ENCODE measurements at places on chromosomes 16 and 17. TPM values are rescaled to one million over a fixed set of nuclear protein-coding genes. Genes with fewer than 3 reads are reported as not detected.

The SERPINF2 gene
- 0.26 TPM for polyA plus RNA-seq

The TP53TG3 gene
- 2.4 TPM for polyA plus RNA-seq

The ATP1B2 gene
- 0.05 TPM for polyA plus RNA-seq

The NRN1L gene
- polyA plus RNA-seq: 0.41 TPM

DNA sequence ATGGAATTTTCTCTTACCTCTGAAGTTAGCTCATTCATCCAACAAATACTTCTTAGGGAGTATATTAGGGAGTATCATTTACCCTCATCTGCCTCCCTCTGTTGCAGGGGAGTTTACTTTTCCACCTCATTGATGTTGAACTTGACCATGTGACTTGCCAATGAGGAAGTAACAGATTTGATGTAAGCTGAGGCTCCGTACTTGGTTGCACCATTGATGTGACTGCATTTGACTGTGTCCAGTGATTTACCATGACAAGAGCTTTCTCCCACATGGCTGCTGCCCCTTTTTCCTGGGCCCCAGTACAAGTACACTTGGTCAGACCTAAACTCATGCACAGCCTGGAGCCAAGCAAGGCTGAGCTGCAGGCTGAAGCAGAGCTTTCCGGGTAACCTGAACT lies 81.6 kb upstream of the HS3ST2 start:
- no peaks in the 10 kb centered on the region for H3K36me3 ChIP-seq
- H3K4me3 ChIP-seq: no peak overlapping the region
- H3K27ac ChIP-seq: no peak overlapping the region
- DNase-seq: no peak

DNA sequence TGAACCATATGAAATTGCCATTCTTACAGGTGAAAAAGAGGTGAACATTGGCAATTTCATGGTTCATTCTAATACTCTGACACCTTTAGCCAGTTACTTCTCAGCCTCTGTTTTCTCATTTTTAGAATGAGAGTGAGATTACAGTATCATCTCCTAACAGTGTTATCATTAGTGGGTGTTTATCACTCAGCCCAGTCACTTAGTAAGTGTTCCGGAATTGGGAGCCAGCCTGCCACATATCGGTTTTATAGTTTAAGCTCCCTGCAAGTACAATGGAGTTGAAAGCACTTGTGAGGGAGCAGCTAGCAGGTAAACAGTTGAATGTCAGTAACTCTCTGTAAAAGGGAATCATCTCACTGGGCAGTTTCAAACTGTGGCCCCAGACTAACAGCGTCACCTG lies 583.1 kb upstream of the HSBP1 start:
- DNase-seq: no peak
- H3K27me3 ChIP-seq: no peaks in the 10 kb centered on the region
- H3K4me1 ChIP-seq: no peaks in the 10 kb centered on the region
- H3K36me3 ChIP-seq: no peaks in the 10 kb centered on the region

DNA sequence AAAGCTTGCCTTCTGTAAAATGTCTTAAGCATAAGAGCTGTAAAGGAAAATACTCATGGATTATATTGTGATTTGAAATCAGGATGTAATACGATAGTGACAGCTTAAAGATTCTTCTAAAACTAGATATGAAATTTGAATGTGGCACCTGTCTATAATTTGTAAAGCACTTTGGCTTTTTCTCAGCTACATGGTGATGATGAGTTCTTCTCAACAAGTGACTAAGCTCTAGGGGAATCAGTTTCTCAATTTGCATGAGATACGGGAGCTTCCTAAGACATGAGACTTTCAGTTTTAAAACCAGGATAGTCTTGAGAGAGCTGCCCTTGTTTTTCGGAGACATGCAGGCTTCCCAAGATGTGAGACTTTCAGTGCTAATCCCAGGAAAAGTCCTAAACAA lies 439.2 kb downstream of the CDH13 start:
- no peak for DNase-seq
- H3K36me3 ChIP-seq: no peaks in the 10 kb centered on the region
- H3K4me1 ChIP-seq: no peaks in the 10 kb centered on the region
- no peaks in the 10 kb centered on the region for H3K27me3 ChIP-seq
- no peak overlapping the region for H3K27ac ChIP-seq

- no peaks in the 10 kb centered on the region for H3K27me3 ChIP-seq
- peaks cover 7% of the 10 kb centered on the region for H3K36me3 ChIP-seq
- no peak overlapping the region for H3K4me3 ChIP-seq
- no peak for DNase-seq
- H3K4me1 ChIP-seq: peaks cover 4% of the 10 kb centered on the region
Observed at GRCh38 chr17:31587462-31587861, 196.0 kb downstream of the RAB11FIP4 start.

GRCh38 chr17:7854851-7855659 lies at the start of gene TMEM88:
Gene TMEM88 (plus strand): TSS chr17:7855066. CDS start chr17:7855075, 9 bp downstream.
- H3K36me3 ChIP-seq: peaks cover 29% of the 10 kb centered on the region
- DNase-seq: no peak
- H3K4me3 ChIP-seq: peak within 1 kb of the TSS; percentile 77
- H3K27me3 ChIP-seq: no peaks in the 10 kb centered on the region

DNA sequence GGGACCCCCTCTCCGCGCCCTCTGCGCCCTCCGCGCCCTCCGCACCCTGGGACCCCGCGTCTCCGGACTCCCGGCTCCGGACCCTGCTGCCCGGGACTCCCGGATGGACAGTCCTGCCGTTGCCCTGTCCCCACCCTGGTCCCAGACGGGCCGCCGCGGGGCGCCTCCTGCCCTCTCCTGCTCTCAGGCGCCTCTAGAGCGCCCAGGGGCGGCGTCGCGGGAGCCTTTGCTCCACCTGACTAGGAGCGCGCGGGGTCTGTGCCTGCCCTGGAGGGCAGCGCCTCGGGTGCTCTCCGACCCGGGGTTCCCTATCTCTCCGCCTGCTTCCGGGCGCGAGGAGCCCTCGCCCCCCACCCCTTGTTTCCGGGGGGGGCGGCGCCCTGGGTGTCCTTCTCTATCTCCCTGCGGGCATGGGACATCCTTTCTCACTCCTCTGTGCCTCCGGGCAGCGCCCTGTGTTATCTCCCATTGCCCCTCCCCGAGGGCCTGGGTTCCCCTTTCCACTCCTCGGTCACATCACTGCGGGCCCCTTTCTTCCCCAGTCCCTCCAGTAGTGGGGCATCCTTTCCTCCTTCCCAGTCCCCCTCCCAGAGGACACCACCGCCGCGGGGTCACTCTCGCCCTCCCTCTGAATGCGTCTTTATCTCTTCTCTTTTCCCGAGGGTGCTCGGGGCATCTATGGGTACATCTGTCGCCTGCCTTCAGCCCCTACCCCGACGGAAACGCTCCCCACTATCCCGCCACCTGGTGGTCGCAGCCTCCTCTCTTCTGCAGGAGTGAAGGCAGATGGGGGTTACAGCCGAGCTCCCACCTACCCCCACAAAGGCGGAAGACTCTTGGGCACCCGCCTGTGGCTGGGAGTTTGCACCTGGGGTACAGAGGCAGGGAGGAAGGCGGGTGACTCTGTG lies 875 bp downstream of the PRKCB start:
- H3K4me3 ChIP-seq: no peak overlapping the region
- peak; percentile 55 for DNase-seq
- H3K36me3 ChIP-seq: no peaks in the 10 kb centered on the region

Measured in SK-N-SH (cell line).